ENCODE measurements at places on chromosomes 6 and 20. TPM values are rescaled to one million over a fixed set of nuclear protein-coding genes. Genes with fewer than 3 reads are reported as not detected.

The BTNL2 gene
- total RNA-seq = not detected

The TRIM15 gene
- total RNA-seq = not detected

The MACROD2 gene
- 0.51 TPM for total RNA-seq

The PDYN gene
- total RNA-seq = not detected

The LPIN3 gene
- total RNA-seq = 0.46 TPM

The RSPO3 gene
- not detected for total RNA-seq

The STX11 gene
- 8.8 TPM for total RNA-seq

The TMEM74B gene
- total RNA-seq = 0.13 TPM

The THEMIS gene
- total RNA-seq = 61.3 TPM

The ZNF318 gene
- total RNA-seq = 26.4 TPM

The COL20A1 gene
- total RNA-seq = not detected

The SLC26A8 gene
- total RNA-seq = not detected

The TREM2 gene
- total RNA-seq = not detected

The CLVS2 gene
- not detected for total RNA-seq

All from T-cell (primary cell).